ENCODE measurements at places on chromosomes 5 and 9. TPM values are rescaled to one million over a fixed set of nuclear protein-coding genes. Genes with fewer than 3 reads are reported as not detected.

DNA sequence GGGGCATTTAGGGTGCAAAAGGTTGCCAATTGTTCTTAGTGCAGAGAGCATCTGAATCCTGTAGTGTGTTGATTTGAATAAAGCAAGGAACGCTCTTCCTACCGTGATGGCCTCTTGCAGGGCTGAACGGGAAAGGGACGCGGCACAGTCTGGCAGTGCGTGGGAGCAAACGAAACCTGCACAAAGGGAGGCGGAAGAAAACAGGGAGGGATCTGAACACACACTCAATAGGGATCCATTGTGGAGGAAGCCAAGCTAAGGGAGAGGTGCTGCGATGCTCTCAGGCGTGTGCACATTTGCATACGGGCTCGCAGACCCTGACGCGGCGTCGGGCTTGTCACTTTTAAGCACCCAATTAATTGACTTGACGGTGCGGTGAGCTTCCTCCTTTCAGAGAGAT, 414.0 kb upstream of the IRX1 start:
- no peak for DNase-seq

Gene ENHO
- not detected for total RNA-seq

- DNase-seq: no peak
Measured at GRCh38 chr5:107067395-107067794, 603.3 kb downstream of the EFNA5 start.

- no peak for DNase-seq
Measured at GRCh38 chr5:59272809-59273427, 620.6 kb downstream of the PDE4D start.

DNA sequence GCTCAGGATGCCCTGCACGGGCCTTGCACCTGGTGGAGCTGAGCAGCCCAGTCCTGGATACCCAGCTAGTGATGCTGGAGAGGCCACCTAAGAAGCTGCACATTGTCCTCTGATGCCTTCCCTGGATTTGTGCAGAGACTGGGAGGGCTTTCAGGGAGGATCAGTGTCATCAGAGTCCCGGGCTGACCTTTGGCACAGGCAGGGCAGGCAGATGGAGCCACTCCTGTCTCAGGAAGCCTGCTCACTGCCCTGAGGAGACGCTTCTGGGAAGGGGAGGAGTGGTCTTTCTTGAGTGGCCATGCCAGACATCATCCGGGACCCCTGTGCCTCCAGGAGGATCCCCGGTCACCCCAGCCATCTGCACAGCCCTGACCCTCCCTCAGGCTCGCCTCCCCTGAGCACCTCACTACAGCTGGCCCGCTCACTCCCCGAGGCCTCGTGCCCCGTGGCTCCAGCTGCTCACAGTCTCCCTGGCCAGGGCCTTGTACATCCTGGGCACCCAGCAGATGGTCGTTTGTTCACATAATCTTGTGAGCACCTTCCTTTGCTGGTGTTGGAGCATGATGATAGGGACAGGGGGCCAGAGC, 47.2 kb upstream of the FCN2 start:
- no peak for DNase-seq

- DNase-seq: peak; percentile 78
Measured at GRCh38 chr5:52783226-52783959, 4.3 kb upstream of the ITGA1 start.

All from mammary epithelial cell (primary cell).